Activated CD4-positive, alpha-beta T cell treated with anti-CD3 and anti-CD28 coated beads, Interleukin-2, amount 50 U/mL, for 24 hours (primary cell): ENCODE measurements at places on chromosomes 11 and 22.

DNA sequence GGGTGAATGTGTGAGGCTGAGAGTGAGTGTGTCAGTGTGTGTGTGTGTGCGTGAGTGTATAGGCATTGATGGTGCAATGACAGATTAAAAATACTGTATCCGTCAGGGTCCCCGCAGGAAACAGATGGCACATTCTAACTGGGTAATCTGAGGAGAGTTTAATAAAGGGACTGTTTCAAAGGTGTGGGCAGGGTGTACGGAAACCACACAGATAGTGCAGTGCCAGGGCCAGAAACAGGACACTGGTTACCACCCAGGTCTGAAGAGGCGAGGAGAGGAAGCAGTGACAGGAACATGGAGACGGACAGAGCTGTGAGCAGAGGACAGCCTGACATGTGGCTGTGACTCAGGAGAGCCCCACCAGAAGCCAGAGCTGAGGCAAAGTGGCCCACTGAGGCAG is 16.5 kb downstream of the P2RX3 start:
- no peak for DNase-seq

DNA sequence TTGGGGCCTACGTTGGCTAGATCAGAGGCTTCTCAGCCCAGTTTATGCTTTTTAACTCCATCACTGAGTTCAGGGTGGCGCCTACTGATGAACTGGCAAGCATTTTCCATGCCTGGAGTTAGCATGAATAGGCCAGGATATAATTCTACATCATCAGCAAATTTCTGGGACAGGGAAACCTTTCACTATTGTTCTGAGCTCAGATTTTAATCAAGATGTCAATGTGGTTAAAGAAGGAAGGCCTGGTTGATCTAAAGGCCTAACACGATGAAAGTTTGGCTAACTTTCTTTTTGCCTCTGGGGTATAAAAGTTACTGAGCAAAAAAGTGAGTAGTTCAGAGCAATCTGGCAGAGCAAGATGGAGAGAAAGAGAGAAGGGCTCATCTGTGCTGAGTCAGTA is 21.7 kb upstream of the IFITM3 start:
- DNase-seq = no peak

- no peak for DNase-seq
These were observed 32.1 kb downstream of the A4GALT start for GRCh38 chr22:42688241-42689211.

GRCh38 chr11:100703801-100704575 is 16.9 kb downstream of the ARHGAP42 start:
- DNase-seq = no peak

DNA sequence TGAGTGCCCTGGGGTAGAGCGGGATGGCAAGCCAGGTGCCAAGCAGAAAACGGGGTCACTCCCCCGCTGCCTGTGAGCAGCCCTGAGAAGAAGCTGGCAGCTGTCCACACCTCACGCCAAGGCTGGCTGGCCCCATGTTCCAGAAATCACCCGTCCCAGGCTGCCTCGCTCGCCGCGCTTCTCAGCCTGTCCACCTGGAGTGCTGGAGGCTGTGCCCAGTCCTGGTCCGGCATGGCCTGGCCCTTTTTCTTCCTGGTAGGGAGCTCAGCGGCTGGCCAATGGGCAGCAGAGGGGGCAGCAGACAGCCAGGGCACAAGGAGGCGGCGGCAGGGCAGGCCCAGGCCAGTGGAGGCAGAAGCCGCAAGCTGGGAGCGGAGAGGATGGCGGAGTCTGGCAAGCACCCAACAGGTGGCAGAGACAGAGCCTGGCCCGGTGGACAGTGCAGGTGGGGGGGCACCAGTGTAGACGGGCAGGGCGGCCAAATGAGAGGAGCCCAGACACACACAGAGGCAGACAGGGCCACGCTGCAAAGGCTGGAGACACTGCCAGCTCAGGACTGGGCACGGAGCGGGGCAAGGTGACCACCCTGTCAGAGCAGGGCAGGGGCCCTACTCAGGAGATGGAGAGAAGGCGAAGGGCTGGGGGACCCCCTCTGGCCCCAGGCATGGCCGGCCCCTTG is 37.2 kb upstream of the TH start:
- DNase-seq = no peak
